ENCODE measurements at places on chromosomes 1 and 21. TPM values are rescaled to one million over a fixed set of nuclear protein-coding genes. Genes with fewer than 3 reads are reported as not detected.

ANGPTL3 gene
- polyA plus RNA-seq, result not detected

PROX1 gene
- polyA plus RNA-seq, result 0.20 TPM

NCMAP gene
- not detected for polyA plus RNA-seq

DNA sequence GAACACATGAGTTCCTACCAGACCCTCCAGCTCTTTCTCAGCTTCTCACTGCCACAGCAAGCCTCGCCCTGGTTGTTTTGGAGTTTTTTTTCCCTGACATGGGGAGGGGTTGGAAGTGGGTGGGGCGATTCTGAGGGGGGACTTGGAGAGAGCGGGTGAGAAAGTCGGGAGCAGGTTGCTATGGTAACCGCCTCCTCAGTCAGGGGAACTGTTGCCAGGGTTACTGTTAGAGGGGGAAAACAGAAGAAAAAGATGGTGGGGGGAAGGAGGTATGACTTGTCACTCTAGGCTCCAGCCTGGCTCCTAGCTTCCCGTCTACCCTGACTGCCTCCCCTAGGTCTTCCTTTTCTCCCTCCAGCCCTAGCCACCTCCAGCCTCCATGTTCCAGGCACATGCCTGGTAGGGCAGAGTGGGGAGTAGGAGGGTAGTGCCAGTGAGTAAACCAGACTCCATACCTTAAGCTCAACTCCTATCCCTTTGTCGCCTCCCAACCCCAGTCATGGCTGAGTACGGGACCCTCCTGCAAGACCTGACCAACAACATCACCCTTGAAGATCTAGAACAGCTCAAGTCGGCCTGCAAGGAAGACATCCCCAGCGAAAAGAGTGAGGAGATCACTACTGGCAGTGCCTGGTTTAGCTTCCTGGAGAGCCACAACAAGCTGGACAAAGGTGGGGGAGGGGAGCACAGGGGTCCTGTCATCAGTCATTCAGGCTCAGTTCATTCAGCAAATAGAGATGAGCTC is 6.0 kb downstream of the PEA15 start:
- DNase-seq, result peak; percentile 24

GRCh38 chr1:212738330-212738729 is 38.7 kb upstream of the BATF3 start:
- no peak for DNase-seq

- DNase-seq, result no peak
Measured at GRCh38 chr1:169309178-169310166, 58.1 kb downstream of the NME7 start.

DNA sequence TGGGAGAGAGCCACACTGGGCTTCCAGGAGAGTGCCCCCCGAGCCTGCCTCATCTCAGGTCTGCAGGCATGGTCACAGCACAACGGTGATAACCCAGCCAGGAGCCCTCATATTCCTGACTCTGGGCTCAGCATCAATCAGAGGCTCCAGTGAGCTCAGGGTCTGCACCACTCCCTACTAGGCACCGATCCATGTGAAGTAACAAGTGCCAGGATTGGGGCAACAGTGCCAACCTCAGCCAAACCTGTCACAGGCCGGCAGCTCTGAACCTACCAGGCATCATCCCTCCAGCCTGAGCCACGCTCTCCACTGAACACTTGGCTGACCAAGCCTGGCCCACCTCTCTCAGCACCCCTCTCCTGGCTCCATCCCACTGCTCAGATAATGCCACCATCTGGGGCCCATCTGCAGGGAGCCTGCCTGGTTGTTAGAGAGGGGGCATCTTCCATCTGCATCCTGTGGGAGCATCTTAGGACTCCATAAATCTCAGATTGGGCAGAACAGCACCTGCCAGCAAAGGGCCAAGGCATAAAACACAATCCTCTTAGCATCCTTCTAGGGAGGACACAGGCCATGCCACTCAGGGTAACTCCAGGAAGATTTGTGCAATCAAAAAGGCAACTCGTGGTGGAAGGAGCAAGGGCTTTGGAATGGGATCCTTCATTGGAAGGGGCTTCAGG is 213.7 kb upstream of the CSF3R start:
- DNase-seq, result no peak

DNA sequence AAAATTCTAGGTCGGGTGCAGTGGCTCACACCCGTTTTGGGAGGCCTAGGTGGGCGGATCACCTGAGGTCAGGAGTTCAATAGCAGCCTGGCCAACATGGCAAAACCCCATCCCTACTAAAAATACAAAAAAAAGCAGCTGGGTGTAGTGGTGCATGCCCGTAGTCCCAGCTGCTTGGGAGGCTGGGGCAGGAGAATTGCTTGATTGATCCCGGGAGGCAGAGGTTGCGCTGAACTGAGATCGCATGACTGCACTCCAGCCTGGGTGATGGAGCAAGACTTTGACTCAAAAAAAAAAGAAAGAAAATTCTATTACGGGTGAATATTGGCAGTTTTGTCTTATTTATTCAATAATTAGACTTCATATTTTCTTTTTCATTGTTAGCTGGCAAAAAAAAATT is 62.1 kb downstream of the SNX7 start:
- DNase-seq, result no peak

All from GM23248 (cell line).